ENCODE measurements at places on chromosomes 7 and 10.

GRCh38 chr10:86849181-86849894, 92.9 kb downstream of the BMPR1A start:
- no peaks in the 10 kb centered on the region for H3K36me3 ChIP-seq
- no peak for DNase-seq
- no peaks in the 10 kb centered on the region for H3K4me1 ChIP-seq

- no peak overlapping the region for H3K4me3 ChIP-seq
- no peaks in the 10 kb centered on the region for H3K27me3 ChIP-seq
- no peak for DNase-seq
- no peaks in the 10 kb centered on the region for H3K4me1 ChIP-seq
- no peaks in the 10 kb centered on the region for H3K36me3 ChIP-seq
These were observed 395.5 kb upstream of the POM121L12 start for GRCh38 chr7:52639981-52640380.

- no peaks in the 10 kb centered on the region for H3K27me3 ChIP-seq
- DNase-seq, result no peak
- no peak overlapping the region for H3K27ac ChIP-seq
These were observed 33.1 kb downstream of the CACNA2D1 start for GRCh38 chr7:82410461-82410860.

- no peaks in the 10 kb centered on the region for H3K4me1 ChIP-seq
- no peak overlapping the region for H3K4me3 ChIP-seq
- DNase-seq, result no peak
- H3K27ac ChIP-seq, result no peak overlapping the region
These were observed 127.4 kb downstream of the TACC2 start for GRCh38 chr10:122116331-122116730.

Measured in breast epithelium (tissue), 4 donors.